GM03348 (cell line): ENCODE measurements at places on chromosomes 2 and 18.

GRCh38 chr2:24929230-24929629, 9.2 kb upstream of the ADCY3 start:
- DNase-seq: no peak

DNA sequence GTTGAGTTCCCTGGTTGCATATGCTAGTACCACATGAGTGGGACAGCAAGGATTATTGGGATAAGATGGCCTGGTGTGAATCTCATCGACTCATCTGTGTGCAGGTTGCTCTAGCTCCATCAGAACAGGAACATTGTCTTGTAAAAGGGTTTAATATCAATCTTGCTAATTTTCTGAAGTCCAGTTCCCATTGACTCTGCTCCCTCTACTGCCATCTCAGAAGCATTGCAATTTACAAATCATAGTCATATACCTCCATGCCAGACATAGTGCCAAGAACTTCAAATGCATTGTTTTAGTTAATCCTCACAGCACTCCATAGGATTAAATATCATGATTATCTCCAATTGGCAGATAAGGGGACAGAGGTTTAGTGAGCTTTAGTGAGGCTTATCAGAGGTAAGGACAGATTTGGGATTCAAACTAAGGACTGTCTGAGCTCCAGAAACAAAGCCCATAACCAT, 4.8 kb upstream of the STAT4 start:
- peak; percentile 62 for DNase-seq

DNA sequence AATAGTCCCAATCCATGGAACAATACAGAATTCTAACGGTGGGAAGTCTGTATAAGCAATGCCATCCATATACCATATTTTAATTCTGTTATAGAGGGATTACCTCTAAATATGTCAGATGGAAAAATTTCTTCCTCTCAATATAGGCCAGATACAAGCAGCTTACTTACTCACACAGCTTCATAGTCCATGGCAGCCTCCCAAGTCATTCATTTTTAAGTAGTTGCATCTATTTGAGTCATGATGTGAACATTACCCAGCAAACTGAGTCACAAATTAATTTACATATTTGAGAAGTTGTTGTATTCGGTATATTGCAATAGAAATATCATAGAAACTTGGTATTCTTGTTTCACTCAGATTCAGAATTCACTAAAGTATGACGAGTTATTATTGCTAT, 20.3 kb downstream of the TBR1 start:
- peak; percentile 68 for DNase-seq

DNA sequence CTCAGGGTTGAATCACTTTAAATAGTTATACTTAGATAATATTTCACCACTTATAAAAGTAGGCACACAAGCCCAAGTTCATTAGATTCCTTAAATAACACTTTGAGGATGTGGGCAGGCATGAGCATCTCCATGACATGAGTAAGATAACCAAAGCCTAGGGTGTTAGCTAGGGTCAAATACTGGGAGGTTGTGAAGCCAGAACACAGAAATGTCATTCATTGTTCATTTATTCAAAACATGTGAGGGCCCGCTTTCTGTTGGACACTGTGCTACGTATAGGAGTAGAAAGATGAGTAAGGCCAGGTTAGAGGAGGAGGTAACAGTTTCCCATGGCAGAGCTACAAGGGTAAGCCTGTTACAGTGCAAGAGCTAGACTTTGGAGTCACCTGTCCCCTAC, 93.5 kb upstream of the NEDD4L start:
- no peak for DNase-seq

- DNase-seq: peak; percentile 48
Measured at GRCh38 chr2:234348081-234348480, 148.8 kb downstream of the ARL4C start.

- DNase-seq: no peak
Measured at GRCh38 chr2:39865751-39866150, 86.7 kb upstream of the THUMPD2 start.

- DNase-seq: no peak
Measured at GRCh38 chr18:53701697-53702096, 522.8 kb downstream of the MBD2 start.

DNA sequence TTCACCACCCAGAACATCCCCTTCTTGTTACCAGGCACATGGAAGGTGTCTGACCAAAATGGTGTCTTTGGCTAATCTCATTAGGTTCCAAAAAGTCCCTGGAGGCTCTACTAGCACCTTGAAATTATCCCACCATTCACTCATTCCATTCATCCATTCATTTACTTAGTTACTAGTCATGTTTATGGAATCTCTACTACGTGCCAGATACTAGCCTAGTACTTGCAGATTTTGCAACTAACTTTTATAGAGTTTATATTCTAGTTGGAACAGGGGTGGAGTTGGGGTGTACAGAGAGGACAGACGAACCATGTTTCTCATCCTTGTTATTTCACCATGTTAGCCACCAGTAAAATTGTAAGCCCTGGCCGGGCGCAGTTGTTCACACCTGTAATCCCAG, 4.0 kb upstream of the NOP58 start:
- DNase-seq: peak; percentile 24

- DNase-seq: peak; percentile 46
Measured at GRCh38 chr2:168119515-168120141, 127.8 kb downstream of the STK39 start.

DNA sequence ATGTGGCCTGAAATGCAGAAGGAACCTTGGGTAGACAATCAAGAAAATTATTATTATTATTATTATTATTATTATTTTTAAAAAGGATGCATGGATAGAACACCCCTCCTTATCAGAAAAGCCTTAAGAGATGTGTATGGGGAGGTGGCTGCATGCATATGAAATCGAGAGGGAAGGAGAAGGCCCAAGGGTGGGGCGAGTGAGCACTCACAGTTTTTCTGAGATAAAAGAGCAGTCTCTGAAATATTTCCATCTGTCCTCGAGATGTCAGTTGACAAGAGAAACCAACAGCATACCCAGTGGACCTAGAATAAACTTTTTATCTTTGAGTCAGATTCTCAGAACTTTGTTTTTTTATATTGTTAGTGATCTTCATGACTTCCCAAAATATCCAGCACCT, 282.9 kb downstream of the GPD2 start:
- DNase-seq: no peak

GRCh38 chr2:235037604-235038166, 85.9 kb downstream of the SH3BP4 start:
- no peak for DNase-seq

DNA sequence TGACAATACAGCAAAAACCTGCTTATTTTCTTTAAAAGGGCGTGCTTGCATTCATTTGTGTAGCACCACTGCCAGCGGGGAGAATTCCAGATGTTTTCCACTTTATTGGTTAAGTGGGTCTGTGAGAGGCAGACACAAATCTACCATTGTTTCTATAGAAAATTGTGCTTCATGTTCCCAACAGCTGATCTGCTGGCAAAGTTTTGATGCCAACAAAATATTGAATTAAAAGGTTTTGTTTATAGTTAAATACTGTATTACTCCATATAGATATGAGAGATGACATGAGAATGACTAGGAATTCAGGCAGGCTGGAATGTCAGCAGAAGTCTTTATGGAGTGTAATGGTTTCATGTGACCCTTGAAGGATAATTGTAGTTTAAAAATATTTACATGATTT, 182.7 kb downstream of the MC4R start:
- DNase-seq: no peak

DNA sequence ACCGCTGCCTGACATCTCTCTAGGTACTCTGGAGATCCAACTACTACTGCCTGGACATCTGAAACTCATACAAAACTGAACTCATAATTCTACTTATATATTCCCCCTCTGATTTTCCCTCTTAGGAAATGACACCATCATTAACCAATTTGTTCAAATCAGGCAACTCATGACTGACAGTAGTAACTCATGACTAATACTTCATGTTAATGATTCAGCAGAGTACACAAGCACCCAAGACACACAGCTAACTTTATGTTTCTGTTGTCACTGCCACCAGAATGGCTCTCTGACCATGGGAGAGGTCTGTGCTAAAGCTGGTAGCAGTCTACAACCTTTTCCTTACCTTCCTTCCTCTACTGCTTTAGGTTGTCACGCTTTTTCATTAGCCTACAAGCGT, 91.1 kb downstream of the ITSN2 start:
- DNase-seq: no peak

- peak; percentile 78 for DNase-seq
Measured at GRCh38 chr2:97870396-97870843, 125.3 kb downstream of the TMEM131 start.

- DNase-seq: no peak
Measured at GRCh38 chr2:28586867-28587266, 91.0 kb downstream of the PLB1 start.

GRCh38 chr18:25310045-25310444, 41.9 kb downstream of the ZNF521 start:
- DNase-seq: no peak
